ENCODE measurements at places on chromosomes 5 and 9. TPM values are rescaled to one million over a fixed set of nuclear protein-coding genes. Genes with fewer than 3 reads are reported as not detected.

Gene CYLC2
- total RNA-seq, result not detected

Gene CCL19
- not detected for total RNA-seq

Gene FCN1
- total RNA-seq, result not detected

Gene PRDM9
- total RNA-seq, result not detected

Gene MAMDC4
- 2.6 TPM for total RNA-seq

Gene CDKN2B
- not detected for total RNA-seq

Gene PCDHA6
- 0.08 TPM for total RNA-seq

Gene NR6A1
- total RNA-seq, result 1.8 TPM

Gene ANKRD31
- total RNA-seq, result 0.05 TPM

Gene DIRAS2
- not detected for total RNA-seq

Gene SNCAIP
- not detected for total RNA-seq

Gene OCLN
- total RNA-seq, result 14.8 TPM

Gene IL9
- not detected for total RNA-seq

Measured in A549 treated with Hydrocortisone at 1 μM for 4 hours (cell line).